Stimulated activated CD4-positive, alpha-beta T cell treated with anti-CD3 and anti-CD28 coated beads, Interleukin-15, amount 100 ng/mL, for 48 hours (primary cell): ENCODE measurements at places on chromosomes 12 and 14.

DNA sequence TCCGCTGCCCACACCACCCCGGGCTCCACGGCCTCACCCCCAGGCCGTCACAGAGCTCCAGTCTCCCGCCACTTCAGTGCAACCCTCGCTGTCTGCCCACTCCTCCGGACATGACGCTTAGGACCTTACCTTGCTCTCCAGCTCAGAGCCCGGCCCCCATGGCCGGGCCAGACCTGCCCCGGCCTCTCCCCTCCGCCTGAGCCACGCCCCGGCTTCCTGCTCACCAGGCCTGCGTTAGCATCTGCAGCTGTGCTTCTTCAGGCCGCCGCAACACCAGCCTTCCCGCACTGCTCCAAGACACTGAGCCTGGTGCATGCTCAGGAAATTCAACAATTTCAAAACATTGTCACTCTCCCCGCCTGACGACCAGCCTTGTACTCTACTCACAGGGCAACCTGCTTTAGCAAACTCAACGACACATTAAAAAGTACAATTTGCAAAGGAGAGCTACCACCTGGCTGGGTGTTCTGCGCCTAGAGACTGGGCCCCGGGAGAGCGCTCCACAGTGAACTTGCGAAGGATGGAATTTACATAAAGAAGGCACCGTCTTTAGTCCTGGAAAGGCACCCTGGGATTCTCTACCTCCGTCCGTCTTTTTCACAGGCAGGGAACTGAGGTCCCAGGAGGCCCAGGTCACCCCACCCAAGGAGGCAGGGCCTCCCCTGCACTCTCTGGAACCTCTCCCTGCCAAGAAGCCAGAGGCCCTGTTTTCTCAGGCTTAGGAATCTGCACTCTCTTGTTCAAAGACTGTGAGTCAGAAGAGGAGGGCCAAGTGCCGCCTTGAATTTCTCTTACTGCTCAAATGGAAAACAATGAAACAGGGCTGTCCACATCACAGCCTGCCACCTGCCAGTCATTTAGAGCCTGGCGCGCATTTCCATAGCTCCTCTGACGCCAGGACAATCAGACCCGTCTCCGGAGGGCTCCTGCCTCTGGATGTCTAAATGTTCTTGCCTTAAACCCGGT lies 51.3 kb downstream of the STX2 start:
- DNase-seq: no peak

DNA sequence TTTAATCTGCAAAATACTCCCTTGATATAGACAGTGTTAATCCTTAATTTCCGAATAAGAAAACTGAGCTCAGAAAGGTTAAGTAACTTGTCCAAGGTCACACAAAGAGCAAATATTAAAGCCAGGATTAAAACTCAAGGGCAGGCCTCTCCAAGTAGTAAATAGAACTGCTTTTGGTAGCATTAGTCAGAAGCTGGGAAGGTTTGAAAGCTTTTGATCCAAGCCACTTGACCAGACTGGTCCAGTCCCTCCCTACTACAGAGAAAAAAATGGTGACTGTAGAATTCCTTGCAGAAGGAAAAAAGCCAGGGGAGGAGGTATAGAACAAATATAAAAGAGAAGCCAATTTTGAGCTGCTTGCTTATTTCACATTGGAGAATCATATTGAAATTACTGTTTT lies 111.5 kb downstream of the NT5DC3 start:
- no peak for DNase-seq

DNA sequence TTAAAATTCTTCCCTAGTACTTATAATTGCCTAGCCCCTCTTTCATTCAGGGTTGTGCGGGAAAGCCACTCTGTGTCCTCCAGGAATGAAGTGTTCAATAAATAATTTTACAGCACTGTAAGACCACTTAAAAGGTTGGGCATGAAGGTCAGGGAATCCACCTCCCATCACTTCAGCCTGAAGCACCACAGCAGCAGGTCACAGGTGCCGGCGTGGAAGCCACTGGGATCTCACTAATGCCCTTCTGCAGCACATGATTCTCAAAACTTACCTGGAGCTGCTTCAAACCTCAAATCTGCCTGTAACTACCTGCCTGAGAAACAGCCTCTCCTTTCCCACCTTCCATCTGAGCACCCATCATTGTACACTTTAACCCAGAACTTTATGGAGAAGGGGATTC lies 159.5 kb downstream of the ANO4 start:
- DNase-seq: no peak

GRCh38 chr14:63939006-63939270 lies 86.1 kb downstream of the SYNE2 start:
- DNase-seq: no peak

DNA sequence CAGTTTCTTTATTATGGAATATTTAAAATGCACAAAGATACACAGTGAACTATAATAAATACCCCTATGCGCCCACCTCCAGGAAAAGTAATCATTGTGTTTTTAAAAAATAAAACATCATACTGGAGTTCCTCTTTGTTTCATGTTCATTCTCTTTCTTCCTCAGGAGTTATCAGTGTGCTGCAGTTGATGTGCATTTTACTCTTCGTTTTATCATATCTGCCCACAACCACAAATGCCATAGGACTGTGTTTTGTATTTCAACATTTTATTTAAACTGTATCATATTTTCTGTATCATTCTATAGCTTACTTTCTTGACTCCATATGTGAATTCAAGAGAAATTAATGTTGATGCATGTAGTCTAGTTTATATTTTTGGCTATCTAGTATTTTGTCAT lies 53.9 kb downstream of the TSHR start:
- no peak for DNase-seq

- DNase-seq: no peak
Measured at GRCh38 chr12:46005151-46005797, 14.9 kb upstream of the SCAF11 start.

- DNase-seq: no peak
Measured at GRCh38 chr12:65596514-65597091, 227.7 kb upstream of the HMGA2 start.

DNA sequence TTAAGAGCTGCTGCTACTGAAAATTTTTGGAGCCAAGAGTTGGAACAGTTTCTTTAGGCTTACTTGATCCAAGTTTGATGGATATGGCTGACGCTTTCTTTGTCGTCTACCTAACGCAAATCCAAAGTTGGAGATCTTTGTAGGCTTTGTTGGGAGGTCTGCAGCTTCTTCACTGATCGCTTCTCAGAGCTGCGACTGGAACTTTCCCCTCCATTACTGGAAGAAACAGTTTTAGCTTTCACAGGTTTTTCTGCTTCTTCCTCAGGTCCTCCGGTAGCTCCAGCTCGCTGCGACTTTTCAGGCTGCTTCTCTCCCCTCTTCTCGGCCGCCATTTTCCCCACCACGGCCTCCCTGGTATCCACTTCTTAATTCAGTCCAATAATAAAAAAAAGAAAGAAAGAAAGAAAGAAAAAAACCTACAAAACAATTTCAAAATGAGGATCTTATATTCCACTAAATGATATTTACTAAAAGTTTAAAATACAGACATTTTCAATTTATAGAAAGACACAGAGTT lies 178.1 kb upstream of the HMGA2 start:
- no peak for DNase-seq

GRCh38 chr12:52364901-52365489 lies 2.3 kb downstream of the KRT85 start:
- no peak for DNase-seq

GRCh38 chr14:92473261-92473968 lies 40.2 kb upstream of the RIN3 start:
- DNase-seq: no peak

DNA sequence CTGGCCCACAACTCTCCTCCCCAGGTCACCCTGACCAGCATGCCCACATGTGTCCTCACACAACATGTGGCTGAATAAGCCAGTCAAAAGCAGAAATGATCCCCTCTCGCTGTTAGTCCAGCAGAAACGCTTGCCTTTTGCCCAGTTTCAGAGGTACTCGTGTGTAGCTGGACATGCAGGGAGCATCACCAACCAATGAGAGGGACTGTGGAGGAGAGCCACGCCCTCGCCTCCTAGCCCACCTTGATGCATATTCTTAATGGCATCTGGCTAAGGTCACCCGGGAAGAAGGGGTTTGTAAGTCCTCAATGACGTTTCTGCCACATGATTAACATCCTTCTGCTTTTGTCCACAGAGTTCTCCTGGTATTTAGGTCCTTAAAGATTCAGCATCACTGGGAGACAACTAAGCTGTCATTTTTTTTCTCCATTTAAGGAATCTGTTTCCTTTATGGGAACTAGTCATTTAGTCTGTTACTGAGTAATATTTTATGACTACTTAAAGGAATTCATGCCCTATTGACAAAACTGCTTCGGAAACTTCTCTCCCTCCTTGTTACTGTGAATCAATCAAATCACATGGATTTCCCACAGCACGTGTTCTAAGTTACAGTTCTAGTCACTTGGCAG lies 134.0 kb downstream of the GCH1 start:
- DNase-seq: no peak

DNA sequence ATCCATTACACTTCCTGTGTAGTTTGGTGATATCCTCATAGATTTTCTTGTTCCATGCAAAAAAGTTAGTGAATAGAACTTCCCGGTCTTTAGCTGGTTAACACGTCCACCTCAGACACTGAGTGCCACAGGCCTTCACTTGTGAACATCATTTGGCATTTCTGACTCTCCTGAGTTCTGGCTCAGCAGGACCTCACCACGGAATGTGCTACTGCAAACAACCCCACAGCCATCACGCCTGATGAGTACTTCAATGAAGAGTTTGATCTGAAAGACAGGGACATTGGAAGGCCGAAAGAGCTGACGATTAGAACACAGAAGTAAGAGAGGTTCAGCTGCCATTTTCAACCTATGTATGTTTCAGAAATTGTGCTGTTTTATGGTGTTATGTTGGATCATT lies 20.0 kb downstream of the C12orf76 start:
- no peak for DNase-seq

- DNase-seq: no peak
Measured at GRCh38 chr12:56994231-56994746, 12.1 kb downstream of the ZBTB39 start.

DNA sequence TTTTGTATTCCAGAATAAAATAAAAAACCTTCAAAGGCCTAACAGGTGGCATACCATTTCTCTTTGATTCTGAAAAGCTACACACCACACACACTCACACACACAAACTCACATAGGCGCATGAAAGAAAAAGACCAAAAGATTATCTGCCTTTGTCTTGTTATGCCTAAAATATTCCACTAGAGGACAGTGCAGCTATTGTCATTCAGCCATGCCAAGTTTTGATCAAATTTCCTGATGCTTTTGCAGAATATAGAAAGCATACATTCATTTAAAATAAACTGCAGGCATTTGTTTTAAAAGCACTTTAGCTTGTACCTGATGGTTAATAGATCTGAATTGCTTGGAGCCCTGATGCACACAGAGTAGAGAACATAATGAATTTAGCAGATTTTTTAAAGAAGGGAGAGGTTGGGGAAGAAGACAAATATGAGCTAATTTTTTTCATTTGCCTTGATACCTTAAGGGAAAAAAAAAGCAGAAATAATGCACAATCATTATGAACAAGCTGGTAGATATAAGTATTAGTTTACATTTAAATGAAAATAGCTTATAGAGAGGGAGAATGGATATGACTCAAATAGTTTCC lies 1766.9 kb upstream of the SEL1L start:
- no peak for DNase-seq

- no peak for DNase-seq
Measured at GRCh38 chr12:124423761-124424515, 129.0 kb downstream of the RFLNA start.

GRCh38 chr14:95133282-95133681 lies 24.0 kb downstream of the DICER1 start:
- no peak for DNase-seq

DNA sequence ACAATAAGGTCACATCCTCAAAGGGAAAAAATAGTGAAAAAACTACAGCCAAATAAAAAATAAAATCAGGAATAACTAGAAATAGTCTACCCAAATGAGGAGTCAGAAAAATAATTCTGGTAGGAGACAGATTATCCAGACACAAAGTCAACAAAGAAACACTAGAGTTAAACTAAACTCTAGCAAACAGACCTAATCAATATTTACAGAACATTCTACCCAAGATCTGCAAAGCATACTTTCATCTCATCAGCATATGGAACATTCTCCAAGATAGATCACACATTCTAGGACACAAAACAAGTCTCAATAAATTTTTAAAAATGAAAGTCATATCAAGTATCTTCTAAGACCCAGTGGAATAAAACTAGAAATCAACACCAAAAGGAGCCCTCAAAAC lies 20.4 kb upstream of the TSPAN8 start:
- no peak for DNase-seq

GRCh38 chr12:54053003-54053750 lies 458 bp upstream of the HOXC4 start:
- DNase-seq: no peak

DNA sequence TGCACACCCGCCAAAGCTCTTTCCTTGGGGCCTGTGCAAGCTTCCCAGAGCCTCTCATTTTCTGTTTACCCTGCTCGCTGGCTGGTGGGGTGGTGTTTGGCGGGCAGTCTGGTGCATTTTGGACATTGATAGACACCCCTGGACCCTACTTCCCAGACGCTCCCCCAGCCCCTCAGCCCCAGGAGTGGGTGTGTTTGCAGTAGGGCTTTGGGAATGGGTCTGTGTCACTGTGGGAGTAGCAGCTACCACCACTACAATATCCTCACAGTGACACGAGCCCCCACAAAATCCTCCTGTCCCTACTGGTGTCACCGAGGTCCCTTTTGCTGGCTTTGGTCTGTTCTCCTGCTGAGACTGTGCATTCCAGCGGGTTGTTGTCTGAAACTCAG lies 371.3 kb downstream of the TMEM121 start:
- no peak for DNase-seq

DNA sequence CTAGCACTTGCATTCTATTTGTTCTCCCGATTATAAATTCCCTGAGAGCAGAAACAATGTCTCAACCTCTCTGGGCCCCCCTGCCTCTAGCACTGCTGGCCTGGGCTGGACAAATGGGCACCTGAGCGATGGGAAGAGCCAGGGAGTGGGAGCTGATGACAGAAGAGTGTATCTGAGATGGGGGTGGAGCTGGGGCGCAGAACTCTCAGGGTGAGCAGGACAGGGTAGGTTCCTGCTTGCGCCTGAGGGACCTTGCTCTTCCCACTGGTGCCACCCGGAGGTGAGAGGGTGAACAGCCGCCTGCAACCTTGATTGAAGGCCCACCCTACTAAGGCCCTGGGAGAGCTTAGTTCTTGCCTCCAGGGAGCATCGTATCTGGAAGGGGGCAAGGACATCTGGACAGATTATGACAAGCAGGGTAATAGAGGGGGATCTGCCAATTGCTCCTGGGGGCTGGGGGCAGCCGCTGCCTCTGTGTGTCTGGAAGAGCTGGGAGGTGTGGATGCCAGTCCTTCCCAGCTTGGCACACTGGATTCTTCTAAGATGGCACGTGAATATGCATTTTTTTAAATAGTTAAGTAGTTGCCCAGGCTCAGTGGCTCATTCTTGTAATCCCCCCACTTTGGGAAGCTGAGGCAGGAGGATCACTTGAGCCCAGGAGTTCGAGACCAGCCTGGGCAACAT lies 43.0 kb upstream of the TSPAN9 start:
- DNase-seq: peak; percentile 25

- no peak for DNase-seq
Measured at GRCh38 chr14:91233936-91234790, 10.3 kb downstream of the GPR68 start.
